Heart left ventricle (tissue), 16 donors: ENCODE measurements at places on chromosomes 3 and 15.

GRCh38 chr3:194196876-194197275 lies 60.9 kb downstream of the HES1 start:
- DNase-seq: no peak

DNA sequence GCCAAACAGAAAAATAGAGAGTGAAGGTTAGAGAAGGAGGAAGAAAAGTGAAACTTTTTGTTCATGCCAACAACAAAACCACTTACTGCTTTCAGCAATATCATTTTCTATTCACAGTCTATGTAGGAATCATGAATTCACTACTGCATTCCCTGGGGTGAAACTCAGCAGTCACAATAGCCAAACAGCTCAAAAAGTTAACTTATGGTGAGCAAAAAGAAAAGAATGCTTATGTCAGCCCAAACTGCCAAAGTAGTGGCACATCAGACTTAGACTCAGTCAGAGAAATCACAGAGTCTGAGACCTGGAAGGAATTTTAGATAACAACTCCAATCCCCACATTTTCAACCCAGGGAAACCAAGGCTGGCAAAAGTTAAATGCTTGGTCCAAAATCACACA lies 238.7 kb upstream of the TMCO5A start:
- DNase-seq: no peak

GRCh38 chr3:101938262-101938847 lies 89.0 kb downstream of the NFKBIZ start:
- no peak for DNase-seq

- DNase-seq: no peak
These were observed 698.5 kb downstream of the OTOL1 start for GRCh38 chr3:162195147-162195546.

DNA sequence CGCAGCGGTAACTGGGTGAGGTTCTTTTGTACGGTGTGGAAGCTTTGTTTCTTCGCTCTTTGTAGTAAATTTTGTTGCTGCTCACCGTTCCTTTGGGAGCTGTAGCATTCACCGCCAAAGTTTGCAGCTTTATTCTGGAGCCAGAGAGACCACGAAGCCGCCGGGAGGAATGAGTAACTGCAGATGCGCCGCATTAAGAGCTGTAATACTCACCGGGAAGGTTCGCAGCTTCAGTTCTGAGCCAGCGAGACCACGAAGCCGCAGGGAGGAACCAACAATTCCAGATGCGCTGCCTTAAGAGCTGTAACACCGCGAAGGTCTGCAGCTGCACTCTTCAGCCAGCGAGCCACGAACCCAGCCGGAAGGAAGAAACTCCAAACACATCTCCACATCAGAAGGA lies 56.0 kb upstream of the DYNC1LI1 start:
- DNase-seq: no peak

DNA sequence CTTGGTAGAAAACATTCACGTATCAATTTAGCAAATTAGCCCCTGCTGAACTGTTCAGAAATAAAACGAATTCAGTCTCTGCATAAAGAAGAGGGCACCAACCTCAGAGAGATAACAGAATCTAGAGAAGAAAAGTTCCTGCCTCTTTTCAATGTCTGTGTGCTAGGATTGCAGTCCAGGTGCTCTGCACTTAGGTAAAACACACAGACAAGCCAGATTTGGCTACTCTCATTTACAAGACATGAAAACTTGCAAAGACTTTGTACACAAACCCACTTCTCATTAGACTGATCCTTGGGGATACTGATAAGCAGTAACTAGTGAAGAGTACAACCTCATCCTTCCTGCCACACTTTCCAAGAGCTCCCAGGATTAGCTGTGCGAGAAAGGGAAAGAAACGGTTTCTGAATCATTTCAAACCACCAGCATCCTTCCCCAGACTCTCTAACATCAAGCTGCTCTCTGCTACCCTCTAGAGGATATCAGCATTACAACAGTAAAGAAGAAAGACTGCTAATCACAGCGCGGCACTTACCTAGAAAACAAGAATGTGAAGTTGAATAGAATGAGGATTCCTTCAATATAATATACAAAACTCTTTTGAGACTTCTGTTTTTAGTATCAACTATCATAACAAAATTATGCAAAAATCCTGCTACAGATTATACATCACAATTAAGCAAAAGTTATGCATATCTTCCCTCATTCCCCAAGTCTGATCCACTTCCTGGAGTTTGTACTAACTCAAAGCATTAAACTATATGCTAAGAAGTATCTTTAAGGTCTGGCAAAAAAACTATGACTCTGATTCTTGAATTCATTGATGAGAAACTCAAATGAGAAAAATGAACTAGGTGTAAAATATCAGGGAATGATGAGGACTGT lies 306.4 kb downstream of the MAGI1 start:
- no peak for DNase-seq

DNA sequence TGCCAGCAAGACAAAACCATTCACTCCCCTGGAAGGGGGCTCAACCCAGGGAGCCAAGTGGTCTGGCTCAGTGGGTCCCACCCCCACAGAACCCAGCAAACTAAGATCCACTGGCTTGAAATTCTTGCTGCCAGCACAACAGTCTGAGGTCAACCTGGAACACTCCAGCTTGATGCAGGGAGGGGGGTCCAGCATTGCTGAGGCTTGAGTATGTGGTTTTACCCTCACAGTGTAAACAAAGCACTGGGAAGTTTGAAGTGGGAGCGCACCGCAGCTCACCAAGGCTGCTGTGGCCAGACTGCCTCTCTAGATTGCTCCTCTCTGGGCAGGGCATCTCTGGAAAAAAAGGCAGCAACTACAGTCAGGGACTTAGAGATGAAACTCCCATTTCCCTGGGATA lies 81.7 kb downstream of the MSL2 start:
- no peak for DNase-seq

- no peak for DNase-seq
These were observed 149.7 kb downstream of the KLF13 start for GRCh38 chr15:31476236-31476810.

- no peak for DNase-seq
These were observed 79.5 kb upstream of the UMPS start for GRCh38 chr3:124650798-124651197.

GRCh38 chr3:185916042-185916833 lies 21.6 kb downstream of the TRA2B start:
- no peak for DNase-seq

- no peak for DNase-seq
These were observed 659.3 kb downstream of the ROBO2 start for GRCh38 chr3:77699125-77699691.

DNA sequence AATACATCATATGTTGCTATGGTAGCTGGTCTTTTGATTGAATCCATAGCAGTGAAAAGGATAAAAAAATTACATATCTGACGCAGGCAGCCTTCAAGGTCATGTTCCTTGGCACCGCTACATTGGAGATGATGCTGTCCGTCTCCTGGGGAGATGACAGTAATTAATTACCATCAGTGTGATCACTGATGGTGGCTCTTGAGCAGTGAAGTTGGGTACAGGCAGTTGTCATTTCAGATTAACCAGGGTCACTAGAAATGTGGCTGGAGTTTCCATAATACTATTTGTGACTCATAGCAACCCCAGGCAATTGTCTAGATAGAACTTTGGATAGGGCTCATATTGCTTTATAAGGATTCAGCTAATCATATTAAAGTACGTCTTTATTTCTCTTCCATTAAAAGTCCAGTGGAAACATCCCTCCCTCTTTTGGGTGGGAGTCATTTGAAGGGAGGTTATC lies 136.3 kb downstream of the THSD4 start:
- no peak for DNase-seq

DNA sequence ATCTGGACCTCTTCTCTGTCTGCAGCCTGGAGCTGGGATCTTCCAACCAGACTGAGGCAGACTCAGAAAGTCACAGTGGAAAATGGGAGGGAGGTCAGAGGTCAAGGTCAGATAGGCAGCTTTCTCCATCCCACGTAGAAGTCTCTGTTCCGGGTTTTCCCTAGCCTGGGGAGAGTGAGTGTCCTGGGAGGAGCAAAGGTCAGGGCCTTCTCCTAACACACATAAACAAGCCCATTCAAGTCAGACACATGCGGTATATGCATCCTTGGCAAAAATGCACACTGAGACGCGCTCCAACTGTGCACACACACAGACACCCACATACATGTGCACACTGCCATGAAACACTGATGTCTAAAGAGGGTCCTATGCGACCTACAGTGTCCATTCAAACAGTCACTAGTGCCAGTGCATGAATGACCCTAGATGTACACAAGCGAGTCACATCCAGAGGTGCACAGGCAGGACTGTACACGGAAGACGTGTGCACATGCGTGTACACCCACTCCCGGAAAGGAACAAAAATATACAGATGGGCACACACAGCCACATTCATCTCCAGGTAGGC lies 681 bp downstream of the TWF2 start:
- DNase-seq: no peak

DNA sequence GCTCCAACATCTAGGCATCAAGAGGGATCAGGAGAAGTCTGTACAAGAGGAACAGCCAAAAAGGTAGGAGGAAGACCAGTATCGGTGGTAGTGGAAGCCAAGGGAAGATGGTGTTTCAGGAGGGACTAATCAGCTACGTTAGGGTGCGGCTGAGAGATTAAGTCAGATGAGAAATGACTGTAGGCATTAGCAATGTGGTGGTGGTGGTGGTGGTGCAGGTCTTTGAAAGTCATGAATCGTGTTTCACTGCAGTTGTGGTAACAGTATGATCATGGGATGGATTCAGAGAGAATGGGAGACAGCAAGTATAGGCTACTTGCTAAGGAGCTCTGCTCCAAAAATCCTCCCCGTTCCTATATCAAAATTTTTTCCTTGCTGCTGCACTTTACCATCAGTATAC lies 35.5 kb downstream of the ASTE1 start:
- DNase-seq: no peak

GRCh38 chr3:153373606-153374005 lies 211.6 kb downstream of the RAP2B start:
- no peak for DNase-seq

- DNase-seq: no peak
These were observed 191.5 kb upstream of the EPHA6 start for GRCh38 chr3:96622878-96623277.
